A673 (cell line): ENCODE measurements at places on chromosomes 11 and 22. TPM values are rescaled to one million over a fixed set of nuclear protein-coding genes. Genes with fewer than 3 reads are reported as not detected.

- no peak for DNase-seq
- H3K27me3 ChIP-seq: no peaks in the 10 kb centered on the region
- H3K27ac ChIP-seq: no peak overlapping the region
Observed at GRCh38 chr11:100861212-100861611, 174.1 kb downstream of the ARHGAP42 start.

GRCh38 chr11:131659931-131660330 lies 289.5 kb downstream of the NTM start:
- DNase-seq: no peak
- no peaks in the 10 kb centered on the region for H3K4me1 ChIP-seq
- H3K27ac ChIP-seq: no peak overlapping the region
- no peak overlapping the region for H3K4me3 ChIP-seq

DNA sequence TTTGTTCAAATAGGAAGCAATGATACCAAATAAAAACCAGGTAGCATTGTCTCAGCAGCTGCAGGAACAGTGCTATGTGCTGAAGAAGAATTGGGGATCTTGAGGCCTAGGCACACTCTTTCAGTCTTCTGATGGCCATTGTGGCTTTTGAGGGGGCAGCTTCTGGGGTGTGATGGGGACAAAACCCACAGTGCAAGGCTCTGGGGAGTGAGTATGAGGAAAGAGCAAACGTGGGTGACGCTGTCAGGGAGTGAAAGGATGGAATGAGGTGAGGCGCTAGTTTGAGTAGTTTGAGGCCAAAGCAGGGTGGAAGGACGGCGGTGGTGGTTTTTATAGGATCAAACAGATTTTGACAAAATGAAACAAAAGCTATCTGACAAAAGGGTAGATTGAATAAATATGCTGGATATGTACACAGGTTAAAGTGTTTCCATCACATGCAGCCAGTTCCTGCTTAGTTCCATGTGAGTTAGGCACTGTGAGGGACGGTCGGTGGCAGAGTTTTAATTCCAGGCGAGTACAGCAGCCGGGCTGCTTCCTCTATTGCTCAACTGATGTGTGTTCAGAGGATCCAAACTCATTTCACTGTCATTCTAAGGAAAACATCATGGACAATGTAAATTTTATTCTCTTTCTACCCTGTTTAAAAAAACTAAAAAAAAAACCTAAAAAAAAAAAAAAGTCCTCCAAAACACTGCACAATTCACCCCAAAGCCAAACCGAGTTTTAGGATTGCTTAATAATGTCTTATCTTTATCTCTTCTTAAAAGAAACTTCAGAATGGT lies 18.9 kb downstream of the ADAMTS15 start:
- no peak overlapping the region for H3K4me3 ChIP-seq
- no peaks in the 10 kb centered on the region for H3K36me3 ChIP-seq
- no peak for DNase-seq
- H3K4me1 ChIP-seq: no peaks in the 10 kb centered on the region
- H3K27ac ChIP-seq: no peak overlapping the region

GRCh38 chr11:128575961-128576350 lies 11.4 kb downstream of the ETS1 start:
- H3K27ac ChIP-seq: no peak overlapping the region
- peaks cover 48% of the 10 kb centered on the region for H3K27me3 ChIP-seq
- H3K4me3 ChIP-seq: no peak overlapping the region
- no peaks in the 10 kb centered on the region for H3K36me3 ChIP-seq
- no peak for DNase-seq

GRCh38 chr11:2803186-2804091 lies 82.1 kb downstream of the CDKN1C start:
- no peaks in the 10 kb centered on the region for H3K36me3 ChIP-seq
- H3K4me1 ChIP-seq: no peaks in the 10 kb centered on the region
- H3K4me3 ChIP-seq: no peak overlapping the region
- no peak overlapping the region for H3K27ac ChIP-seq
- peaks cover 31% of the 10 kb centered on the region for H3K27me3 ChIP-seq
- no peak for DNase-seq

The OR52H1 gene
- not detected in 2 replicates for total RNA-seq

The C22orf23 gene
- total RNA-seq: 0.64 and 0.66 TPM in 2 replicates

The APOA5 gene
- total RNA-seq: not detected in 2 replicates

The HOATZ gene
- 0.58 TPM in 1 of 2 replicates, not detected in the other for total RNA-seq

GRCh38 chr11:13338019-13338426 lies 60.4 kb downstream of the BMAL1 start:
- peak; percentile 3 for DNase-seq
- peak overlapping the region; percentile 21 for H3K4me3 ChIP-seq
- peak overlapping the region; percentile 37 for H3K27ac ChIP-seq
- peaks cover 4% of the 10 kb centered on the region for H3K4me1 ChIP-seq

GRCh38 chr11:61164606-61165424 lies 3.6 kb upstream of the VPS37C start:
- no peak overlapping the region for H3K27ac ChIP-seq
- H3K27me3 ChIP-seq: no peaks in the 10 kb centered on the region
- no peaks in the 10 kb centered on the region for H3K4me1 ChIP-seq
- no peaks in the 10 kb centered on the region for H3K36me3 ChIP-seq

The E2F8 gene
- 14.6 and 19.5 TPM in 2 replicates for total RNA-seq

The DCUN1D5 gene
- 92.3 and 102 TPM in 2 replicates for total RNA-seq

The SLC37A2 gene
- total RNA-seq: 0.26 TPM in 1 of 2 replicates, not detected in the other

DNA sequence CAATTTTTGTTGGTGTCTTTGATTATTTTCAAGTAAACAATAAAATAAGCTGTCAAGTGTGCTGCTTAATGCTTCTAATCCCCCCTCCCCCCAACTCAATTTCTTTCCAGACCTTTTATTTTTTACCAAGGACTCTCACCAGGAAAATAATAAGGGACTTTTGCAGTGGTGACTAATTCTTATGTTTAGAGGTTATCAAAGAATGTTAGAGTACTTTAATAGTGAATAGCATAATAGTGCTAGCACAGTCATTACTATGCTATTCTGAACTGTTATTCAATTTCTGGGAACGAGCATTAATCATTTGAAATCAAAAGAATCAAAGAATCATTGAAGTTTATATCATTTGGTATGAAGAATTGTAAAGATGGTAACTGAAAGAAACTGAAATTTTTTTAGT lies 251.4 kb downstream of the DDX10 start:
- no peak overlapping the region for H3K27ac ChIP-seq
- H3K4me3 ChIP-seq: no peak overlapping the region
- DNase-seq: no peak
- peaks cover 5% of the 10 kb centered on the region for H3K4me1 ChIP-seq
- H3K36me3 ChIP-seq: no peaks in the 10 kb centered on the region

GRCh38 chr11:66713746-66714480 lies 15.1 kb downstream of the SPTBN2 start:
- DNase-seq: no peak
- no peaks in the 10 kb centered on the region for H3K36me3 ChIP-seq
- H3K27ac ChIP-seq: no peak overlapping the region

The MS4A15 gene
- not detected in 2 replicates for total RNA-seq

DNA sequence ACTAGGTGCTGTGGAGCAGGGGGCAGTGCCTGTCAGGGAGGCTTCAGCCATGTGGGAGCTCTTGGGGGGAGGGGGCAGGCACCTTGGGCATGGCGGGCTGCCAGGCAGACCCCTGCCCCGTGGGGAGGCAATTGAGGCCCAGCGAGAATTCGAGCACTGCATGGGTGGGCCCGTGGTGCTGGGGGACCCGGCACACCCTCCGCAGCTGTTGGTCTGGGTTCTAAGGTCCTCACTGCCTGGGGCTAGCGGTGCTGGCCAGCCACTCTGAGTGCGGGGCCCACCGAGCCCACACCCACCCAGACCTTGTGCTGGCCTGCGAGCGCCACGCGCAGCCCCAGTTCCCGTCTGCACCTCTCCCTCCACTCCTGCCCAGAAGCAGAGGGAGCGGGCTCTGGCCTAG lies 835.5 kb upstream of the CNTN5 start:
- H3K4me1 ChIP-seq: no peaks in the 10 kb centered on the region
- no peak overlapping the region for H3K27ac ChIP-seq
- no peaks in the 10 kb centered on the region for H3K27me3 ChIP-seq
- H3K4me3 ChIP-seq: no peak overlapping the region

DNA sequence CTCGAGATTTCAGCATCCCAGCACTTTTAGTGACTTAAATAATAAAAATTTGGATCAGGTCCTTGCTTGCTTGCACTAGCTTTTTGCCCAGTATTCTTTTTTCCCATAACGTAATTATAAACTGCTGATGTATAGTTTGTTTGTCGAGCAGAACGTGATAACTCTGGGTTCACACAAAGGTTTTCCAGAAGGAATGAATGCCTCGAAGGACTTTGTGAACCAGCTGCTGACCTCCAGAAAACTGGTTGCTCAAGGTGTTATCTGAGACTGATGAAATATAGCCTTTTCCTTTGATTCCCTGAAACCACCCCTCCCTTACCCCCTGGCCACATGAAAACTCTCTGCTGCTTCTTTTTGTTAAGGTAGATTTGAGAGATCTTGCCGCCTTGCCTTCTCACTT lies 229.1 kb upstream of the CARD18 start:
- no peak overlapping the region for H3K27ac ChIP-seq
- no peak overlapping the region for H3K4me3 ChIP-seq
- H3K36me3 ChIP-seq: no peaks in the 10 kb centered on the region

GRCh38 chr11:105763594-105763993 lies 153.7 kb downstream of the GRIA4 start:
- no peak overlapping the region for H3K4me3 ChIP-seq
- peaks cover 4% of the 10 kb centered on the region for H3K27me3 ChIP-seq
- no peak overlapping the region for H3K27ac ChIP-seq
- DNase-seq: no peak
- no peaks in the 10 kb centered on the region for H3K36me3 ChIP-seq

DNA sequence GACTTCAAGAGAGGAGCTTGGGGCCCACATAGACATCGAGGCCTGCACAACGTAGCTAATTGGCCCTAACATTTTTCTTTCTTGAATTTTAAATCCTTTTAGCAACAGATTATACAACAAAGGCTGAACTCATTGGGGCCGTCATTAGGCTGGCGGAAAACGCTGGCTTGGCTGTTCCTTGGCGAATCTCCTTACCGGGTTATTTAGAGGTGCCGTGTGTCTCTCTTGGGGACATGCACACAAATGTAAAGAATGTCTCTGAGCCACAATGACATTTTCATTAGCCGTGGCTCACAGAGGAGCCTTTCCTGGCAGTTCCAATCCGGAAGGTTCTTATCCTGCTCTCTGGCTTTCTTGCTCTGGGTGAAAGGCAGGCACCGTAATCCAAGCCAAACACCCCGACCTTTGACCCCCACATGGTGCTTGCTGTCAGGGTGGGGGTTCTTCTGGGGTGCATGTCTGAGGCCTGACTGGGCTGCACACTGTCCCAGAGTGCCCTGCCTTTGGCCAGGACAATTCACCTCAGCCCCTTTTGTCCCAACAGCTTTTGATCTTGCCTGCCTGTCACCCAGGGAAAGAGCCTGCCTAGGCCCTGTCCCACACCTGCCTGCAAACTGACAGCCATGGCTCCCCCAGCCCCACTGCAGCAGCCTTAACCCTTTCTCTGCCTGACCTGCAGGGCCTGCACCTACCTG lies 9.2 kb upstream of the FGF3 start:
- peaks cover 10% of the 10 kb centered on the region for H3K27me3 ChIP-seq
- H3K27ac ChIP-seq: no peak overlapping the region
- no peak for DNase-seq
- H3K36me3 ChIP-seq: no peaks in the 10 kb centered on the region
- no peaks in the 10 kb centered on the region for H3K4me1 ChIP-seq
